ENCODE measurements at places on chromosomes 12 and 14.

DNA sequence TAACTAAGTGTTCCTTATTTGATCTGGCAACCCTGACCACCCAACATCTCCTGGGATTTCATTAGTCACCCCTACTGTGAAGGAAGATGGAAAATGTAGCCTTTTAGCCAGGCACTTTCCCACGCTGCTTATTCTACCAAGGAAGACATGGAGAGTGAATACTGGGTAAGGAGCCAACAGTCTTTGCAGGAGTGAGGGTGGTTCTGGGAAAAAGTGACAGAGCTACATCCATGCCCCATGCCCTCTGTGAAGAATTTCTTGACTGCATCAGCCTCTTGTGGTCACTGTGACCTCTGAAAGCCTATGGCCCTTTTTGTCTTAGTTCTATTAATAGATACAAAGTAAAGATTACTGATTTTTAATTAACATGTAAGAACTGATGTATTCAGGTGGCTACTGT is 196.0 kb upstream of the EEA1 start:
- no peak for DNase-seq

- no peak for DNase-seq
Measured at GRCh38 chr12:119409043-119409442, 74.5 kb downstream of the CCDC60 start.

DNA sequence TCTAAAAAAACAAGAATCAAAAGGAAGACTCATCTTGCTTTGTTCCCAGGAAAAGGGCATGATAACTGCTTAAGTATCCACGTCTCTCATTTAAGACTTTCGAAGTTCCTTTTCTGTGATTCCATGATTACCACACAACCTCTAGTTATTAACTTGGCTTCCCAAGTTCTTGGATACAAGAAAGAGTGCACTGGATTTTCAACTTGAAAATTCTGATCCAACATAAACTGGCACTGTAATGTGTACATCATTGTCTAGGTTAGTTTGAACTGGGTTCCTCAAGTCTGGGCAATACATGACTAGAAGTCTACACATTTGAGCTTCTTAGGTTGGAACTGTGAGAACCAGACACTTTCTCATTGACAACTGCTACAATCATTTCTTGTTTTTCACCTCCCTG is 1.6 kb downstream of the KLHL28 start:
- no peak for DNase-seq

GRCh38 chr12:48084841-48085460 is 20.9 kb downstream of the SENP1 start:
- no peak for DNase-seq

GRCh38 chr12:87952850-87953249 is 76.4 kb downstream of the C12orf50 start:
- no peak for DNase-seq

DNA sequence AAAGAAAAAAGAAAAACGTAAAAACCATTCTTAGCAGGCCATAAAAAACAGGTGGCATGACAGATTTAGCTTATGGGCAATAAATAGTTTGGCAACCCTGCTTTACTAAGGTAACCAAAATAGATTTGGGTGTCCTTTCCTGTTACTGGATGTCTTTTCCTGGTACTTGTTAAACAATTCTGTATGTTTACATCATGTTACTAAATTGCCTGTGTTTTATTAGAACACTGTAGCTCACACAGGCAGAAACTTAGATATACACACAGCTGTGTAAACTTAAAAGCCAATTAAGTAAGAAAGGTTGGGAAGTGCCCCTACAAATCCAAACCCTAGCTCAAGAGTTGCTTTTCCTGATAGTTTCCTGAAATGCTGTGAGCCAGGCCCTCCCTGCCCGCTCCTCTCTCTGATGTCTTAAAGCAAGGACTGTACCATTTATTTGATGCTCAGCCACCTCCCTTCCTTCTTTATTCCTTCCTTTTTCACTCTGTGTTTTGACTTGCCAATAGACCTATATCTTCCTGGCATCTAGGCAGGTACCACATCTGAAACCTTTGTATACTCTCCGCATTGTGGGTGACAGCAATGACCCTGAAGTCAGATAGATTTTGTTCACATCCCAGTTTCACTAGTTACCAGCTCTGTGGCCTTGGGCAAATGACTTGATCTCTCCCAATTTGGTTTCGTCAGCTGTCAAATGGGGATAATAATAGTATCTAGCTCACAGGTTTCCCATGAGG is 3.7 kb upstream of the CAMKK2 start:
- no peak for DNase-seq

GRCh38 chr12:12467688-12468261 is 94.9 kb downstream of the DUSP16 start:
- DNase-seq, result no peak

- DNase-seq, result no peak
Measured at GRCh38 chr12:43852744-43853143, 16.9 kb downstream of the TMEM117 start.

- no peak for DNase-seq
Measured at GRCh38 chr12:23002381-23002780, 377.4 kb downstream of the ETNK1 start.

DNA sequence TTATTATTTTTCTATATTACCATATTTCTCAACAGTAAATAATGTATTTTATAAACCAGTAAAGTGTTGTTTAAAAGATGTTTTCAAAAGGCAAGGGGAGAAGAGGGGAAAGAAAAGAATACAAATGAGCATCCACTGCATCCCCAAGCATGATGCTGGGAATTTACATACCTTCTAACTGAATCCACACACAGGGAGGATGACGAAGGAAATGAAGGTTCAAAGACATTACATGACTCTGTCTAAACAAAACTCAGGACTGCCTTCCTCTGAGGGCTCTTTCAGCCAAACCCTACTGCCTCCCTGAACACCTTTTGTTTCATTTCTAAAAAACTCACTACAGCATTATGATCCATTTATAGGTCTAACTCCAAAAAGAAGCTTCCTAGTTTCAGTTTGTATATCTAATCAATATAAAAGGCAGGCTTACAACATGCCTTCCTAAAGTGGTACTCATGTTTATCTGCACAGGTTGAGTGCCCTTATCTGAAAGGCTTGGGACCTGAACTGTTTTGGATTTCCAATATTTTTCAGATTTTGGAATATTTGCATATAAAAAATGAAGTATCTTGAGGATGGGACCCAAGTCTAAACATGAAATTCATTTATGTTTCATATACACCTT is 30.3 kb downstream of the DICER1 start:
- DNase-seq, result no peak

GRCh38 chr14:22623047-22623446 is 21.1 kb downstream of the OR6J1 start:
- no peak for DNase-seq

GRCh38 chr14:77206877-77207389 is 25.3 kb downstream of the TMEM63C start:
- DNase-seq, result no peak

- DNase-seq, result no peak
Measured at GRCh38 chr14:61569812-61570548, 125.3 kb upstream of the HIF1A start.

GRCh38 chr12:27733052-27733656 is 22.5 kb downstream of the MRPS35 start:
- DNase-seq, result no peak

DNA sequence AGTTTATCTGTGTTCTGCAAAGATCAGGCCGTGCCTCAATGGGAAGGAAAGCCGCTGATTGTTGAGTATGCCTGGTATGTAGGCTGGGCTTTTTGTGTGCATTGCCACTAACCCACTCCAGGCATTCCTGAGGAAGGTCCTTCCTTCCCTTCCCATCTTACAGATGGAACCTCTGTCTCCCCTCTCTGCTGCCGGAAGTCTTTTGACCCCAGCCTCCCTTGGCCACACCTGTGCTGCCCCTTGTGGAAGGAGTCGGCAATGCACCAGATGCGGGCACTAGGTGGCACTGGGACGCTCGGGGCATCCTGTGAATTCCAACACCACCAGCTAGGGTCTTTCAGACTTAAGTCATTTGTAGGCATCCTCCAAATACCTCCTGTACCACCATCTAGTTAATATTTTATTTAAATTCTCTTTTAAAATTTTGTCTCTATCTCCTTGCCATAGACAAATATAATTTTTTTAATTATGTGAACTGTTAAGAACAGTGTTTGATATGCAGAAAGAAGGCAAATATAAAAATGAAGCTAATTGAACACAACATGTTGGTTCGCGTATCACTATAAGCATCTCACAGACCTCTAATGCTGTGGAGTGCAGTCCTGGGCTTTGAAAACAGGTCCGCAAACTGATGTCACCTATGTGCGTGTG is 99.6 kb downstream of the RIN3 start:
- no peak for DNase-seq

DNA sequence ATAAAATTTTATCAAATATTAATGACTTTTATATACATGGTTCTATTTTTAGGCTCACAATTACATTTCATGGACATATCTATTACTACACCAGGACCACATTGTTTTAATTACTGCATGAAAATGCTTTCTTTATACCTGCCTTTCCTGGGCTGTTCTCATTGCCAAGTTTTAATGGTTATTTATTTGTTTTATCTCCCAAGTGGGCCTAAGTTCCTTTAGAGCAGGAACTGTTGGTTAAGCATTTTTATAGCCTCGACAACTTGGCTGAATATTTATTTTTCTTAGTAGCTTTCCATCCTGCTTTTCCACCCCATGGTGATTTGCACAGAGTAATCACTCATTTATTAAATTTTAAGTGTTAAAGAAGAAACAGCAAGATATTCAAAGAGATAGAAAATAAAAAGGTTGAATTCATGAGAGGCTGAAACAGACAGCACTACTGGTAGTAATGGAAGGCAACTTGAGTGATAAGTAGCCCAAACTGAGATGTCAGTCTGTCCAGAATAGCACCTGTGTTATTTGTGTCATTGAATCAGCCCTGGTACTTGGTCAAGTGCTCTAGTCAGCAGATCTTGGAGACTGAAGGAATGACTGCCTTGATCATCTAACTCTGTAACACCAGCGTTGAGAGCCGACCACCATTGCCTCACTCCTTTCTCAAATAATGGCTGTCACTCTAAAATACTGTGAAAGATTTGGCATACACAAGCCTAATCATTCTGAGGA is 119.1 kb upstream of the EGLN3 start:
- DNase-seq, result no peak

DNA sequence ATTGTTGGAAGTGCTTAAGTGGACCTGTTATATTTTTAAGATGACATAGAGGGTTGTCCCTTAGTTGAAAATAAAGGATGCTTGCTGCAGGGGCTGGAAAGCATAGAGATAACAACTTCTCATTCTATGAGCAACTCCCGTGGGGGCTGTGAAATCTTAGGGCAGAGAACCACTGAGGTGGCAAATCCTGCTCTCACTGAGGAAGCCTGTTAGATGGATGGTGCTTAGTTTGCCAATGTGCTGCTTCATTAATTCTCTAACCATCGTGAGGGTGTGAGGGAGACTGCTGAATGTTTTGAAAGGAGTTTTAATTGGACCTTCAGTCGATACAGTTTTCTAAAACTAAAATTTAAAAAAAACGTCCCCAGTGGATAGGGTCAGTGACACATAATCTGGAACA is 46.5 kb downstream of the PTPRO start:
- no peak for DNase-seq

Data from BJ (cell line).